ENCODE measurements at places on chromosomes 4 and X. TPM values are rescaled to one million over a fixed set of nuclear protein-coding genes. Genes with fewer than 3 reads are reported as not detected.

Gene IL15
- polyA plus RNA-seq: 11.3 TPM

Gene PAGE2B
- not detected for polyA plus RNA-seq

DNA sequence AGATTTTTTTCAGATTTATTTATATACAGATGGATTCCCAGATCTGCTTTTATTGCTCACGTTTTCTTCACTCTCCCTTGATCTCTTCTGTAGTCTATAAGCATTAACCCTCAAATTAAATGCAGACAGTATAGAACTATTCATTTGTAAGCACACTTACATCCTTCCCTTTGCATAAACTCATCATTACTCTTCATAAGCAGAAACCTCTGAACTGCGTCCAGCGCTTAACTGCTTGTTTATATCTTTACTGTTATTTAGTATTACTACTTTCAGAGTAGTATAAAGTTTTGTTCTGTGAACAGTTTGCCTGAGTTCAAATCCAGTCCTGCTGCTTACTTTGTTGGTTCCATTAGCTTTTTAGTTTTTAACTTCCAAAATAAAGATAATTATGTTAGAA lies 132.9 kb downstream of the STIM2 start:
- DNase-seq: no peak
- peak overlapping the region; percentile 97 for H3K27ac ChIP-seq
- peak overlapping the region; percentile 36 for H3K4me3 ChIP-seq
- peaks cover 52% of the 10 kb centered on the region for H3K4me1 ChIP-seq
- H3K27me3 ChIP-seq: no peaks in the 10 kb centered on the region

GRCh38 chr4:79904331-79904730 lies 168.7 kb downstream of the ANTXR2 start:
- peaks cover 17% of the 10 kb centered on the region for H3K36me3 ChIP-seq
- H3K27me3 ChIP-seq: no peaks in the 10 kb centered on the region
- H3K27ac ChIP-seq: no peak overlapping the region
- no peak overlapping the region for H3K4me3 ChIP-seq

Gene ASB9
- not detected for polyA plus RNA-seq

DNA sequence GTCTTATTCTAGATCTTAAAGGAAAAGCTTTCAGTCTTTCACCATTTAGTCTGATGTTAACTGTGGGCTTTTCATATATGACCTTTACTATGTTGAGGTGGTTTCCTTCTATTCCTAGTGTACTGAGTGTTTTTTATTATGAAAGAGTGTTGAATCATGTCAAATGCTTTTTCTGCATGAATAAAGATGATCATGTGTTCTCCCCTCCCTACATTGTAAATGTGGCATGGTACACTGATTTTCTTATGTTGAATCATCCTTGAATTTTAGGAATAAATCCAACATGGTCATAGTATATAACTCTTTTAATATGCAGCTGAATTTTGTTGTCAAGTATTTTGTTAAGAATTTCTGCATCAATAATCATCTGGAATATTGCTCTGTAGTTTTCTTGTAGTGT lies 4.3 kb downstream of the CLGN start:
- DNase-seq: no peak
- no peak overlapping the region for H3K27ac ChIP-seq
- no peak overlapping the region for H3K4me3 ChIP-seq
- no peaks in the 10 kb centered on the region for H3K36me3 ChIP-seq

- no peak overlapping the region for H3K27ac ChIP-seq
- no peaks in the 10 kb centered on the region for H3K27me3 ChIP-seq
- no peak for DNase-seq
- H3K36me3 ChIP-seq: no peaks in the 10 kb centered on the region
- no peak overlapping the region for H3K4me3 ChIP-seq
- H3K4me1 ChIP-seq: no peaks in the 10 kb centered on the region
Measured at GRCh38 chrX:125895518-125895917, 270.6 kb downstream of the DCAF12L2 start.

DNA sequence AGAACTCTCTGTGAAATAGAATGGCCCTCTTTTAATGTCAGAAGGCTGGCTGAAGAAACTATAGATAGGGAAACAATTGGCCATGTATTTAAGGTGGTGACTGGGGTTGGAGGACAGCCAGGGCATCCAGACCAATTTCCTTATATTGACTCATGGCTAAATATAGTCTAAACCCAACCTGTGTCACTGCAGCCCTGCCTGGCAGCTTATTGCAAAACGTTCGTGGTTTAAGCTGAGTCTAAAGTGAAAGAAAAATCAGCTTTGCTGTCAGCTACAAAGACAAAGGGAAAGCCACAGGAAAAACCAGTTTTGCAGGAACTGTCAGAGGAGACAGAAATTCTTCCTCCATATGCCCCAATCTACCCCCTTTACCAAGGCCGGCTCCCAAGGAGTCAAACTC lies 902.8 kb upstream of the NDST4 start:
- H3K27ac ChIP-seq: no peak overlapping the region
- H3K4me1 ChIP-seq: no peaks in the 10 kb centered on the region
- no peak for DNase-seq

DNA sequence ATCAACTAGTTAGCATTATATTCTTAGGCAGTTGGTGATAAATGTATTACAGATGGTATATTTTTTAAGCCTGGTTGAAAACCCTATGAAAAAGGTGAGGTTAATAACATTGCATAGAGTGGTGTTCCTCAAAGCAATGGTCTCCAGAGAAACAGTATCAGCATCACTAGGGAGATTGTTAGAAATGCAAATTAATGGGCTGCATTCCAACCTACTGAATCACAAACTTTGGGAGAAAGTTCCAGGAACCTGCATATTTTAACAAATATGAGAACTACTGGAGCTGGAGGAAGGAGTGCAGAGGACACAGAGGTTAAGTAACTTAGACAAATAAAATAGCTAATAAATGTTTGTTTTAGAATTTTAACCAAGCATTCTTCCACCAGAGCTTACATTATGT lies 166.9 kb upstream of the PCDH10 start:
- no peak overlapping the region for H3K4me3 ChIP-seq
- no peak overlapping the region for H3K27ac ChIP-seq
- no peak for DNase-seq
- H3K36me3 ChIP-seq: no peaks in the 10 kb centered on the region
- H3K4me1 ChIP-seq: no peaks in the 10 kb centered on the region

Measured in B cell (primary cell).